ENCODE measurements at places on chromosomes 4 and X. TPM values are rescaled to one million over a fixed set of nuclear protein-coding genes. Genes with fewer than 3 reads are reported as not detected.

GRCh38 chrX:78650906-78651437 is 8.2 kb downstream of the RTL3 start:
- DNase-seq = no peak

DNA sequence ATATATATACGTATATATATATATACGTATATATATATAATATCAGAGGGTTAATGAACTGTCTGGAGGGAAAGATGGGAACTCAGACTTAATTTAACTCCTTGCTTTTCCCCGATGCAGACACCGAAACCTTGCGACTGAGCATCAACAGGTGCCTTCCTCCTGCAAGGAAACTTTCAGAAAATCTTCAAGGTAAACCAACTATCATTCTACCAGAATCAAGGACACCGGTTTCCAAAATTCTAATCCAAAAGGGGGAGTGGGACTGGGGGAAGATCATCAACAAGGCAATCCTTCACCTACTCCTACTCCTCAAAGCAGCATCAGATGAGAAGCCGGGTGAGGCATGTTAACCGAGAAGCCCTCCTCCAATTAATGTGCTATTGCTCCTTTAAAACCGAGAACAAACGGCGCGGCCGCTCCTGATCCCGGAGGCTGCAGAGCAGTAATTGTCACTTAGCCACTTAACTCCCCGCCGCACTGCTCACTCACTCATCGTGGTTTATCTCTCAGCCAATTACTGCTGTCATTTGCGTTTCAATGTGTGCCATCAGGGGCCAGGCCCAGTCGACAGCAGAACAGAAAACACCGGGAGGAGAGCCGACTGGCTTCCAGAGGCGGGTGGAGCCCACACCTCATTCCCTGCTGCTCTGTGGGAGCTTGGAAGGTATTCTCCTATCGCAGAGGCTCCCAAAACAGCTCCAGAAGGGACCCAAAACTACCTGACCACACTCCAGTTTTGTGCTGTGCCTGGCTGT is 61.7 kb downstream of the MAML3 start:
- peak; percentile 66 for DNase-seq

- no peak for DNase-seq
These were observed 47.6 kb downstream of the HTT start for GRCh38 chr4:3122081-3122563.

DNA sequence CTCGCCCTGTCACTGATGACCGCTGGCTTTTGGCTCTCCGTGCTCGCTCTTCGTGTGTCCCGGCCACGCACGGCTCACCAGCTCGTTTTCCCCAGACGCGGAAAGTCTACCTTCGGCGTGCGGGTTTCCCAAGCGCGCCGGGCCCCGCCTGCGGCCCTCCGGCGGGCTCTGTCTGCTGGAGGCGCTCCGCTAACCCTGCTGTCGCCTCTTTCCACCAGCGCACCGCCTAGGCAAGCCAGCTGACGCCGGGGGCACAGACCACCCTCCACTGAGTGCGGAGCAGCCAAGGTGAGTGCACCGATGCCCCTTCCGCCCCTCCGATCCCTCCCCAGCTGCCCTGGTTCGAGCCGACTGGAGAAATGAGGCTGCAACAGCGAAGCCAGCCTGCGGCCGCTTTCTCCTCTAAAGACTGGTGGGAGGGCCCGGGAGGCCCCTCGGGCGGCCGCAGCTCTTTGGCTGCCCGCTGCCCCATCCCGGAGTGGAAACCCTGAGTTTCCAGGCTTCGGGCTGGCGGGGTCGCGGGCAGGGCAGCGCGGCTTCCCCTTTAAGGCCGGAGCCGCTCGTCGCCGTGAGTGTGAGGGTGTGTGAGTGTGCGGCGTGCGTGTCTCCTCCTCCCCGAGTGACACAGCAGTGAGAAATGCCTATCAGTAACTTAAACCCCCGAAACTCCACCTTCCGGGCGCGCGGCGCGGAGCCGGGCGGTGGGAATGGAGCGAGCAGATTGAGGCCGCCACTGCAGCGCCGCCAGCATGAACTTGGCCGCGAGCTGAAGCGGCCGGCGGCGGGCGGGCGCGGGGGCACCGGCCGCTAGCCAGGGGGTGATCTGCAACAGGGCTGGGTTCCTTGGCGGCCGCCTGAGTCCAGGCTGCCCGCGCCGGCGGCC is at the start of gene MAMLD1:
Gene MAMLD1, plus strand, starts transcription at position 719 of the 883 bp plus-strand sequence. CDS start 82,200 bp downstream, outside the sequence.
- DNase-seq = peak; percentile 88

DNA sequence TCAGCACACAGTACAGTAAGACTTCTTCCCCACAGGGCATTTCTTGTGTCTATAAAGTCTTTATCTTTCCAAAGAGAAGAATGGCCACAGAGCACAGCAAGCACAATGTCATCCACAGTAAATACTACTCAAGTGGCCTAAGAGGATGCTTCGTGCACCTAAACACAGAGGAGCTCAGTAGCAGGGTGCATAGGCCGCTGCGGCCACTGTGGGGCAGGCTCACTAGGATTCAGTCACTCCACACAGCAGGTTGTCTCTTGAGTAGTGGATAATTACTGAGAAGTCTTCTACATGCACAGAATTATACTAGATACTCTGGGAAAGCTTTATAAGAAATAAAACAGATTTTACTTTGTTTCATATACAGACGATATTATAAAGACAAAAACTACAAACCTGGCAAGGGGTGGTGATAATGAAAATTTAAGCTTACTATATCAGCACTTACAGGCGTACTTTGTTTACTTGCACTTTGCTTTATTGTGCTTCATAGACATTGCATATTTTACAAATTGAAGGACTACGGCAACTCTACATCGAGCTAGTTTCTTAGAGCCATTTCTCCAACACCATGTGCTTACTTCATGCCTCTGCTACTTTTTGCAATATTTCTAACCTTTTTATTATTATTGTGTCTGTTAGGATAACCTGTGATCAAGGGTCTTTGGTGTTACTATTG is 78.5 kb downstream of the PRDM5 start:
- no peak for DNase-seq

- no peak for DNase-seq
These were observed 1039.9 kb downstream of the GLUD2 start for GRCh38 chrX:122087341-122087740.

GRCh38 chrX:19791562-19791961 is 95.8 kb downstream of the SH3KBP1 start:
- DNase-seq = no peak

DNA sequence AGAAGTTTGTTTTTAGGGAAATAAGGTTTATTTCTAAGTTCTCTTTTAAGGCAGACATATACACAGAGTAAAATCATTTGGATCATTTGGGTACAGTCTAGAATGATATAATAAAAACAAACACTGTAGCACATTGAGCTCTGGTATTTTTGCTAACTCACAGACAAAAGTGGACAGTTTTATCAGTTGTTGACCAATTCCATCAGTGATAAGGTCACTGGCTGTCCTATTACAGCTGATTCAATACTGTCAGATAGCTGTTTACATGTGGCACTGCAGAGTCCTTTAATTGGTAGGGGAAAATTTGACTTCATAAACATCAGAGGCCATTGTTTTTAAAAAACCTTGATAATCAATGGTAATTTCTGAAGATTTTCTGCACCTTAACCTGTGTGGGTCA is 3.5 kb downstream of the IBSP start:
- no peak for DNase-seq

- DNase-seq = no peak
These were observed 1504.5 kb upstream of the PCDH10 start for GRCh38 chr4:131644619-131645018.

GRCh38 chr4:11511321-11511720 is 82.6 kb upstream of the HS3ST1 start:
- DNase-seq = no peak

DNA sequence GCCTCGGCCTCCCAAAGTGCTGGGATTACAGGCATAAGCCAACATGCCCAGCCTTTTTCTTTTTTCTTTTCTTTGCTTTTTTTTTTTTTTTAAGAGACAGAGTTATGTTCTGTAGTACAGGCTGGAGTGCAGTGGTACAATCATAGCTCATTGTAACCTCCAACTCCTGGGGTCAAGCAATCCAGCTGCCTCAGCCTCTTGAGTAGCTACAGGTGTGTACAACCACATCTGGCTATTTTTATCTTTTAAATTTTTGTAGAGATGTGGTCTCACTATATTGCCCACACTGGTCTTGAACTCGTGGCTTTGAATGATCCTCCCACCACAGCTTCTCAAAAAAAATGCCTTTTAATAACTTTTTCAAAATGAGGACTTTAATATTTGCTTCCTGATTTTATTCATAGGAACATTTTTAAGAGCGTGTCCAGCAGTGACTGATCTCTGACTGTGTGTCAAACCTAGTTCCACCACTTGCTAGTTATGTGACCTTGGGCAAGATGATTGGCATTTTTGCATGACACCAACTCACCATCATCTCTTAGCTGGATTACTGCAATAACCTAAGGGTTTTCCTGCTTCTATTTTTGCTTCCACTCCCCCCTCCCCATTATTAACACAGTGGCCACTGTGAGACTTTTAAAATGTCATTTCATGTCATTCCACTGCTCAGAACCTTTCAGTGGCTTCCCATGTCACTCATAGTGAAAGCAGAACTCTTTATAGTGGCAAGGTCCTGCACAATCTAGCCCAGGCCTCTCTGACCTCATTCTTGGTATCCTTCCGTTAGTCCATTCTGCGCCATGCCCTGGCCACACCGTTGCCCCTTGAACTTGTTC is 4.5 kb upstream of the TNIP3 start:
- no peak for DNase-seq

GRCh38 chr4:183987987-183988392 is 82.9 kb downstream of the STOX2 start:
- DNase-seq = peak; percentile 93

DNA sequence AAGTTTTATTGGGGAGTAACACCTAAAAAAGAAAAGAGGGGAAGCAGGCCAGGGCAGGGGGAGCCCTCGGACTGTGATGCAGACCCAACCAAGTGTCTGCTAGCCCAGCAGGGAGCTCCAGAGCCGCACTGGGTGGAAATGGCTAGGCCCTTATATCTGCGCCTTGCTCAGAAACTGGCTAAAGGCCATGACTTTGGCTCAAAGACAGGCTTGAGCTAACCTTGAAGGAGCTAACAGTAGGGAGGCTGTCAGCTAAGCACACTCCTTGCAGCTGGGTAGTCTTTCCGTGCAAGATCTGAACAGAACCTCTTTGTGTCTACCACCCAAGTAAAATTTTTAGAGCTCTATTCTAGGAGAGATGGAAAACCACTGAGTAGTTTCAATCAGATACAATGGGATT is 43.0 kb downstream of the SEPSECS start:
- DNase-seq = no peak

GRCh38 chrX:3379111-3379510 is 32.7 kb upstream of the MXRA5 start:
- no peak for DNase-seq

GRCh38 chrX:134803060-134803459 is 144.8 kb upstream of the PLAC1 start:
- no peak for DNase-seq

DNA sequence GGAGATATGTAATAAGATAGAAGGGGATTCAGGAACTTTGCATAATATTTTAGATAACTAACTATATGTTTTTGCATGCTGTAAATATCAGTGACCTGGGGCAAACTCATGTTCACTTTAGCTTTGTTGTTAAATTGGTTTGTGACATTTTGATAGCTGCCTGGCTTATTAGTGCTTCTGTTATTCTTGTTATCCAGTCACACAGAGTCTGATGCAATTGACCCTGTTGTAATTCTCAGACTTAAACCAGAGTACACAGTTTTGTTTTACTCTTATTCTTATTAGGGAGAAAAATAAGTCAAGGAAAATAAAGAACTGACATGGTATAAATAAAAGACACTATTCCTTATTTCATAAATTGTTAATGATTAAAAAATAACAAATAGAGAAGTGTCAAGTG is 516.7 kb upstream of the SLIT2 start:
- DNase-seq = no peak

GRCh38 chr4:178970433-178971140 is 1528.3 kb upstream of the AGA start:
- peak; percentile 7 for DNase-seq

- no peak for DNase-seq
These were observed 11.6 kb downstream of the UNC5C start for GRCh38 chr4:95537191-95537590.

DNA sequence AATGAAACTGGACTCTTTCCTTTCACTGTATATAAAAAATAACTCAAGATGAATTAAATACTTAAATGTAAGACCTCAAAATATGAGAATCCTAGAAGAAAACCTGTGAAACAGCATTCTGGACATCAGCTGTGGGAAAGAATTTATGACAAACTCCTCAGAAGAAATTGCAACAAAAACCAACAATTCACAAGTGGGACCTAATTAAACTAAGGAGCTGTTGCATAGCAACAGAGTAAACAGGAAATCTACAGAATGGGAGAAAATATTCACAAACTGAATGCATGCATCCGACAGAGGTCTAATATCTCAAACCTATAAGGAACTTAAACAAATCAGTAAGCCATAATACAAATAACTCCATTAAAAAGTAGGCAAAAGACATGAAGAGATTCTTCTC is 851.7 kb upstream of the PCDH10 start:
- peak; percentile 4 for DNase-seq

- peak; percentile 5 for DNase-seq
These were observed 24.6 kb upstream of the ANTXR2 start for GRCh38 chr4:80097400-80098177.

GRCh38 chr4:6427439-6428090 is 44.8 kb downstream of the PPP2R2C start:
- no peak for DNase-seq

MMRN1 gene
- 2.7 TPM for polyA plus RNA-seq

TLR2 gene
- polyA plus RNA-seq = 0.68 TPM

MAGEA8 gene
- polyA plus RNA-seq = not detected

BTK gene
- 0.71 TPM for polyA plus RNA-seq

MRPS18C gene
- polyA plus RNA-seq = 27.6 TPM

C4orf50 gene
- 1.0 TPM for polyA plus RNA-seq

XG gene
- not detected for polyA plus RNA-seq

CABS1 gene
- polyA plus RNA-seq = not detected

ZNF41 gene
- 5.0 TPM for polyA plus RNA-seq

SLIT2 gene
- 20.1 TPM for polyA plus RNA-seq

MAGEA10 gene
- polyA plus RNA-seq = not detected

Data from brain (organoid and tissue), 16 donors.